ENCODE measurements at places on chromosomes 3 and 15.

GRCh38 chr3:175659670-175660350 lies 800.7 kb downstream of the NAALADL2 start:
- DNase-seq, result no peak

GRCh38 chr3:4413467-4413866 lies 53.6 kb downstream of the SUMF1 start:
- no peak for DNase-seq

- DNase-seq, result no peak
These were observed 35.8 kb downstream of the CACNA1D start for GRCh38 chr3:53530205-53530604.

GRCh38 chr15:29139540-29140459 lies 129.8 kb downstream of the NSMCE3 start:
- DNase-seq, result peak; percentile 43

DNA sequence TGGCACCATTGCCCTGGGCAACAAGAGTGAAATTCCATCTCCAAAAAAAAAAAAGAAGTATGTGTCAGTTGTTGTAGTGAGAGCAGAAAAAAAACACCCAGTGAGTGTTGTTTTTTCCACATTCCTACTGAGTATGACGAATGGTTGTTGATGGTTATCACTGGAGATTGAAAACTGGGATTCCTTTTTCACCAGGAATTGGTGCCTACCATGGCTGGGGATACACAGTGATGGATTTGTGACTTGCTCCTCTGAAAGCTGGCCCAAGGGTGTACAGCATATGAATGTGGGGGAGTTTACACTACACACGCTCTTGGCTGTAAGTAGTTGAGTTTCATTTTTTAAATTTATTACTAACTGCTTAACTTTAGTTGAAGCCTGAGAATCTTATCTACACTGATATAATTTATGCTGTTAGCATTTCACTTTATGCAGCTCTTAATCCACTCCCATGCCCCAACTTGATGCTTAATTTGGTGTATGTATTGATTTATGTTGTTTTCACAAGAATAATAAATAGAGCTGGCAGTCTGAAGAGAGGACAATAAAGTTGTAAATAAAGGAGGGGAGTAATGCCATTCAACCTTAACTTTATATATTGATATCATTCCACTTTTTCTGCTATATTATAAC lies 56.0 kb upstream of the MME start:
- DNase-seq, result no peak

DNA sequence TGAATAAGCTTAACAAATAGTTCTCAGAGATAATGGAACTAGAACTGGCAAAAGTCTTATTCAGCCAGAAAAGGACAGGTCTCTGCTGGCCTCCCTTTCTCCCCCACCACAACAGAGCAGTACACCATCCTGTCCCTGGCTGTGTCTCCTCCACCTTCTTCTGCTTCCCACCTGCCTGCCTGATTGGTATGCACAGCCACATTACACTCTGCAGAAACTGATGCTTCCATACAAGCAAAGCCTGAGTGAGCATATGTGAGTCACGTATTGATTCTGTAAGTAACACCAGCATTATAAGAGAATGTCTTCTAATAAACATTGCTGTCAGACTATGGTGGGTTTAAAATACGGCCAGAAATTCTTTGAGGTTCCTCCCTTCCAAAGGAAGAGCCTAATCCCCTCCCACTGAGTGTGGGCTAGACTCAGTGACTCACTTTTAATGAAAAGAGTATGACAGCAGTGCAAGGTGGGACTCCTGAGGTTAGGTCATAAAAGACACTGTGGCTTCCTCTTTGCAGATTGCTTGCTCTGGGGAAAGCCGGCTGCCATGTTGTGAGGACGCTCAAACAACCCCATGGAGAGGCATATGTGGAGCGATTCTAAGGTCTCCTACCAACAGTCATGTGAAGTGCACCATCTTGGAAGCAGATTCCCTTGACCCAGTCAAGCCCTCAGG lies 44.4 kb downstream of the ANXA2 start:
- DNase-seq, result no peak

DNA sequence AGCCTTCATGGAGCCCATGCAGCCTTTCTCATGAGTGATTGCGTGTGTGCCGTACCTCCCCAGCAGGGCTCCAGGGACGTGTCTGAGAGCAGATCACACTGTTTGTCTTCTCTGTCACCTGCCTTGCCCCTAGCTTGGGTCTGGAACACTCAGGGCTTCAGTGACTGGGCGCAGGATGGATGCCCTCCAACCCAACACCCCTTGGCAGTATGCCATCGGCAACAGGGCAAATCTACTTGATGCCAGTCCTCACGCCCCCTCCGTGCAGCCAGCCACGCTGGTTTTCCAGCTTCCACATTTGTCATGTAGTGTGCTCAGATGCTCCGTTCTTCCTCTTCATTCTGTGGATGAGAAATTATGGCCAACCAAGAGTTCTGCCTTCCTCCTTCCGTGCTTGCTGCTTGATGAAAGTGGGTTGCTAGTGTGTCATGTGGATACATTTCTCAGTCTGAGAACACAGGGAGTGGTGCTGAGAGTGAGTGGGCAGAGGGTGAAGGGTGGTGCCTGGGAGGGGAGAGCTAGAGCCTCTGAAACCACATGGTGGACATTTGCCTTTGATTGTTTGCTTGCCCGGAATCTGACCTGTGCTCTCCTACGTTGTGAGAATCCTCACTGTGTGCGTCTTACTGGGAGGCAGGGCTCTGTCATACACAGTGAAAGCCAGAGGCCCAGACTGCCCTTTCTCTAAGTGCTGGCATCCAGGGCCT lies 97.2 kb downstream of the FAM43A start:
- DNase-seq, result no peak

DNA sequence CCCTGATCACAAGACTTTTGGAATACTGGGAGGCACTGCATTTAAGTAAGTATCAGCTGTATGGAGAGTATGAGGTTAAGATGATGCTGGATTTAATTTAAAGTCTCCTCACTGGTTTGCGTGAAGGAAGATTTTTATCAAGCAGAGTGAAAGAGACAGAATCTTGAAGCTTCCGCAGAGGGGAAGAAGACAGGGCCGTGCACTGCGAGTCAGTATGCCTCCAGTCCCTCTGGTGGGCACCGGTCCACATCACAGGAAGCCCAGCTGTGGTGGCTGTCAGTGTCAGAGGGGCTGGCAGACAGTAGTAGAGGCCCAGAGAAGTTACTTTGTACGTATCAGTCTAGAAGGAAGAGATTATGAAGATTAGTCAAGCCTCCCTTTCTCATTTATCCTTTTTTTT lies 379.0 kb upstream of the TPRG1 start:
- peak; percentile 67 for DNase-seq

DNA sequence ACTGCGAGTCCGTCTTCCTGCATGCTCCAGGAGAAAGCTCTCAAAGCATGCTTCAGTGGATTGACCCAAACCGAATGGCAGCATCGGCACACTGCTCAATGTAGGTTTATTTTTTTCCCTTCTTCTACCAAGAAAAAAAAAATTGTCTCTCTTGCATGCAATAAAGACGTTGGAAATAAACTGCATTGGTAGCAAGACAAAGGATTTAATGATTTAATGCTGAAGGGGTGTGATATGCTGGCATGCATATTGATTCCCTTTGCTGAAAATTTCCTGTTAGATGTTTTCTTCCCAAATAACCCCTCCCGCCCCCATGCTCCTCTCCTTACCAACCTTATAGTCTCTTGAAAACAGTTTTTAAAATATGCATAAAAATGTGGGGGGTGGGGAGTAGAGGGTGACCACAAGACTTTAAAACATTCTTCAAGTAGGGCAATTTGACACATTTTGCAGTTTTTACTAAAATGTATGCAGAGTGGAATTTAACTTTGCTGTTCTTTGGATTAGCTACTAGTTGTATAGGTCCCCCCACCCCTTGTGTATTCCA lies 799 bp downstream of the RARB start:
- no peak for DNase-seq

GRCh38 chr3:73479325-73479724 lies 145.4 kb downstream of the PDZRN3 start:
- DNase-seq, result no peak

DNA sequence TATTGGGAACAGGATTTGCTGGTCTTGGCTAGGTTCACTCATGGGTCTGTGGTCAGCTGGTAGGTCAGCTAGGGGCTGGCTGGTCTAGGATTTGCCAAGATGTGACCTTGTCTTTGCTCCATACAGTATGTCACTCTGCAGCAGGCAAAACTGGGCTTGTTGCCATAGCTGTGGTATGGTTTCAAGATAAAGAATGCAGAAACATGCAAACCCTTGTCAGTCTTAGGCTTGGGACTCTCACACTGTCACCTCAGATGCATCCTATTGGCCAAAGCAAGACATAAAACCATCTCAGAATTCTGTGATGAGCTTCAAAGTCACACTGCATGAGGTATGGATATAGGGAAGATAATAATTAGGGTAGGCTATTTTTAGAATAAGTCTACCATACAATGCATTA lies 66.6 kb upstream of the TBC1D5 start:
- DNase-seq, result no peak

DNA sequence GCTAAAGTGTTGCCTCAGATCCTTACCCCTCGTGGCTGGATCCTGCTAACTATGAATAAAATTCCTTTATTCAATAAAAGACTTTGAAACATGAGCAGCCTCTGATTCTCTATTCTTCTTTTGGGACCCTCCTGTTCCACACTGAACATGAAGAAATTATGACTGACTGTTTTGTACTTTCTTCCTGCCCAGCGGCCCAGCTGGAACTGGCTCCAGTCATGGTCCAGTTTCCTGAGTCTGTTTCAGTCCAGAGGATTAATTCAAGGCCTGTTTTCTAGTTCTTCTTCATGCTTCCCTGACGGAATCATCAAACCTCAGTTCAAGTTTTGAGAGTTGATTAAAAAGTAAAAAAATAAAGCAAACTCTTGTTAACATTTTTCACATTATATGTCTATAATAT lies 52.6 kb upstream of the CP start:
- no peak for DNase-seq

DNA sequence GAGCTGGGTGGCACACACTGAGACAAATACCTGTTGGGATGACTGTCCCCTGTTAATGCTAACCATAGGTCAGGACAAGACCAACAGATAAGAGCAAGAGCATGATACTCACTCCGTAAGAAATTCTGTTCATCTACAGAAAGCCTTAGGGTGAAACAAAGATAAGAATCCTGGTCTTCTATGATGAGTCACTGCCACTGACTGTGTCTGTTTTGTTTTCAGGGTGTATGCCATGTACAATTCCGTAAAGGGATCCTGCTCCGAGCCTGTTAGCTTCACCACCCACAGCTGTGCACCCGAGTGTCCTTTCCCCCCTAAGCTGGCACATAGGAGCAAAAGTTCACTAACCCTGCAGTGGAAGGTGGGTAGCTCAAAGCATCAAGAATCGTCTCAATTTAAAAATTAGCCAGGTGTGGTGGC lies 141.1 kb downstream of the GHSR start:
- DNase-seq, result no peak
